ENCODE measurements at places on chromosomes 11 and 22.

GRCh38 chr11:94326947-94327346 is 22.6 kb downstream of the IZUMO1R start:
- no peak for DNase-seq

- DNase-seq, result no peak
Observed at GRCh38 chr11:120740380-120740779, 228.8 kb downstream of the GRIK4 start.

DNA sequence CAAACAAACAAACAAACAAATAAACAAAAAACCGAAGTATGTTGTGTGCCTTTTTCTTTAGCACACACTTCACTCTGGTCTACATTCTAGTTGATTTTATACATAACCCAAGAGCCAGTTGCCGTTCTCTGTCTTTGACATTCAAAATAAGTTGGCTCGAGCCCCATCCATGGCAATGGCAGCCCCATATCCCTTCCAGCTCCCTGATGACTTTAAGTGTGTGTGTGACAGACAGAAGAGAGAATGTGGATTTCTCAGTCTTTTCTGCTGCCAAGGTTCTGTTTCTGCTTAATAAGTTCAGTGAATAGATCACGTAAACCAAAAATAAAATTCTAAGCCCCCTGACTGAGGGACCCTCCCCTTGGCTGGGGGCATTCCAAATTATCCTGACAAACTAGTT is 100.6 kb upstream of the TENM4 start:
- DNase-seq, result no peak

GRCh38 chr11:27973851-27974536 is 134.0 kb downstream of the KIF18A start:
- no peak for DNase-seq

GRCh38 chr22:35039625-35040024 is 26.3 kb upstream of the ISX start:
- DNase-seq, result no peak

DNA sequence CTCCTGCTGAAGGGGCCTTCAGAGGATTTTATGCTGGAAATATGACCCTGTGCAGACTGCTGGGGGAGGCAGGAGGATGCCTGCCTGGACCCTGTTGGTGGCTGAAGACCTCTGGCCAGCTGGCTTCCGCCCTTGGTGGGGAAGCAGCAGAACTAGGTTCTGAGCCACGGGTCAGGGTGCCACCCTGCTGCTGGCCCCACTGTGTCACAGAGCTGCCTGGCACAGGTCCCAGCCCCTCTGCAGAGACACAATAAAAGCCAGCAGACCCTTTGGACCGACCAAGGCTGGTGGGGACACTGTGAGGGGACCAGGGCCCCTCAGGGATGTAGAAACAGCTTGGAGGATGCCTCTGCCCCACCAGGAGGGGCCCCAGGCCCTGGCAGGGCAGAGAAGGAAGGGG is 6.9 kb upstream of the SREBF2 start:
- DNase-seq, result no peak

- peak; percentile 76 for DNase-seq
Observed at GRCh38 chr11:59680287-59681154, 11.7 kb upstream of the PATL1 start.

DNA sequence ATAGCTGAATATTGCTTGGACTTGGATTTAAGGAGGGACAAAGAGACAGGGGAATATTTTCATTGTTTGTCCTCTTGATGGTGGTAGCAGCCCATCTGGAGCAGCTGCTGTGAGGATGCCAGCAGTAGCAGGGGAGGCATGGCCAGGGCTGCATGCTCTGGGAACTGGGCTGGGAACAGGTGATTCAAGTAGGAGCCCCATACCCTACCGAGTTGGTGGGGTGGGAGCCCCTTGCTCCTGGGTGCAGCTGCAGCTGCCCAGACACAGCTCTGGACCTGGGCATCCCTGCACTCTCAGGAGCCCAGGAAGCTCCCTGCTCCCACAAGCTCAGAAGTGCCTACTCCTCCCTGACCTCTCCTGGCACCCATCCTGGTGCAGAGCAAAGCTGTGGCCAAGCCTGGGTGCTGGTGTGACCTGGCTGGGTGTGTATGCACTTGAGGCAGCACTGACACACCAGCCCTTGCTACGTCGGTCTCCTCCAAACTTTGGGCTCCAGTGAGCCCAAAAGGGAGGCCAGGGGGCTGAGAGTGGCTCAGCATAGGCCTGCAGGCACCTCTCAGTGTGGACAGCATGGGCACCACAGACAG is 341.8 kb upstream of the CCDC179 start:
- DNase-seq, result no peak

DNA sequence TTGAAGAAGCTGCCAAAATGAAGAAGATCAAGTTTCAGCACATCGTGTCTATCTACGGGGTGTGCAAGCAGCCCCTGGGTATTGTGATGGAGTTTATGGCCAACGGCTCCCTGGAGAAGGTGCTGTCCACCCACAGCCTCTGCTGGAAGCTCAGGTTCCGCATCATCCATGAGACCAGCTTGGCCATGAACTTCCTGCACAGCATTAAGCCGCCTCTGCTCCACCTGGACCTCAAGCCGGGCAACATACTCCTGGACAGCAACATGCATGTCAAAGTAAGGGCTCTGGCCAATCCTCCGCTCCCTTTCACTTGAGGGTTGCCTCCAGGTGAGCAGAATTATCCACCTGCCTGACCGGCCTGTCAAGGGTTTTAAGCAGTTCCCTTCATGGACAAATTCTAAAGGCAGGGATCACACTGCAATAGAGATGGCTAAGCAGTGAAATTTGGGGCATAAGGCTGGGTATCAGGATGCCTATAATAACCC is 6.0 kb downstream of the ANKK1 start:
- no peak for DNase-seq

DNA sequence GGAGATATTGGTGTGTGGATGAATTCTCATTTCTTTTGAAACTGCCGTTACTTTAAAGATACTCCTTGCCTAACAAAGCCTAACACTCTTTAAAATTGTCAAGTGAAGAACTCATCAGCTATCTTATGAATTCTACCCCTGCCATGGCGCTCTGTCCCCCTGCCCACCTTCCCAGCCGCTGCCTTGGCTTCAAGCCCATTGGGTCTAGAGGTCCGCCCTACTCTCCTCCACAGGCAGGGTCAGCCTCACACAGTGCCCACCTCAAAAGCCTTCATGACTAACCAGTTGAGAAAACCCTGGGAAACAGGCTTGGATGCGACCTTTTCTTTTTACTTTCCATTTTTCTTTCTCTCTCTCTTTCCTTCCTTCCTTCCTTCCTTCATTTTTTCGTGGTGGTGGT is 128.6 kb downstream of the RRAS2 start:
- no peak for DNase-seq

GRCh38 chr11:117972629-117973502 is 13.3 kb upstream of the IL10RA start:
- DNase-seq, result no peak

GRCh38 chr11:117733316-117733715 is 63.7 kb downstream of the DSCAML1 start:
- DNase-seq, result no peak

DNA sequence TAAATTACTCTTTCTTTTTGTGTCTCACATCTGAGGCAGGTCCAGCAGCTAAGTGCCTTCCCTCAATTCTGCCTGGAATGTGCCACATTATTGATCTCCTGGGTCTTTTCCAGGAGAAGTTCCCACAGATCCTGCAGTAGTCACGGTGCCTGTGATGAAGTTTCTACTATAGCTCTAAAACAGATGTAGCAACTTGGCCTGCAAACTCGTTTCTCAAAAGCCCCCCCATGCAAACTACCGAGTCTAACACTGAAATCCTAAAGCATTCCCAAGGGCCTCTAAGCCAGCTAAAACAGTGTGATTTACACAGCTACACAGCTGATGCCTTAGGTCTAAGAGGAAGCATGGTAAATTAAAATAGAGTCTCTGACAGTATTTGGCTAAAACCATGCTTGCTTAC is 54.3 kb downstream of the DDI1 start:
- no peak for DNase-seq

DNA sequence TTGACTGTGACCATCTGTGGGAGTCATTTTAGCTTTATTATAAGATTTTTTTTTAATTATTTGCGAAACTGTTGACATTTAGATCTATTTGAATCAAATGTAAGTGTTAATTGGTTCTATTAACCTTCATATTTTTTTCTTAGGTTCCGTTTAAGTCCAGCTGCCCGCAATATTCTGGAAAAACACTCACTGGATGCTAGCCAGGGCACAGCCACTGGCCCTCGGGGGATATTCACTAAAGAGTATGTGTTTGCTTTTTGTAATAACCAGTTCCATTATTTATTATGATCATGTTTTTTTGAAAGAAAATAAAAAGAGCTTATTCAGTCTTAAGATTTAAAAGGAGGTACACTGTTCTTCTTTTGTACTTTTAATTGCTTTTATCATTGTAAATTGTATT is 43.9 kb downstream of the PDHX start:
- no peak for DNase-seq

- DNase-seq, result peak; percentile 70
Observed at GRCh38 chr22:28560046-28560742, 119.4 kb downstream of the TTC28 start.

DNA sequence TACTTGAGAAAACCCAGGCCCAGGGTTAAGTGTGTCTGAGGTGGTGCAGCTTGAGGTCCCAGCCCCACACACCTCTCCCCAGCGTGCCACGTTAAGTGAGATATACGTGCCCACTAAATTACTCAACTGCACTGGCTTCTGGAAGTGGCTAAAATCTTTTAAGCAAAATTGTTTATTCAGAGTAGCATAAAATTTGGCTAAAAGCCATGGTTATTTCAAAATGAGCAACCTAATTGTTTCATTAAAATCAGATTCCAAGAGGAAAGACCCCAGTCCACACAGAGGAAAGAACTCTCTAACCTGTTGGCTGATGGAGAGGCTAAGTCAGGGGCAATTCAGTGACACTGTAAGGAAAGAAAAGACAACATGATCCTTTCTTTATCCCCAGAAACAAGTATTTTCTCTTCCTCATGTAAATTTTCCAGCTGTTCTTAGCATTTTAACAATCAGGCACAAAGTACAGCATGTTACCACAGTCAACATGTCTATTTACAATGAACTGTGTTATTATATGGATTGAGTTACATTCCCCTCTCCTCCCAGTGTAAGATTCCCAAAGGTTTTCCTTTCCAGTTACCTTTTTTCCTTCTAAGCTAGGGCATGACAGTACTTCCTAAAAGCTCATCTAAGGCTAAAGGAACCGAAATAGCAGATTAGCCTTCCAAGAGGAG is 26.6 kb downstream of the NUP50 start:
- no peak for DNase-seq

DNA sequence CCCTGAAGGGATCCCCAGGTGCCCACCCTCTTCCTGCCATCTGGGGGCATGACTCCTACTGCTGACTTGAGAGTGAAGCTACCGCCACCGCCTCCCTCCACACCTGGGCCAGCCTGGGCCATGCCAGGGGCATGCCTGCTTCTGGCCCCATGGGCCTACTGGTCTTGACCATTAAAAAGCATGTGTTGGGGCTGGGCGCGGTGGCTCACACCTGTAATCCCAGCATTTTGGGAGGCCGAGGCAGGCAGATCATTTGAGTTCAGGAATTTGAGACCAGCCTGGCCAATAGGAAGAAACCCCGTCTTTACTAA is 37.7 kb upstream of the CCDC188 start:
- no peak for DNase-seq

DNA sequence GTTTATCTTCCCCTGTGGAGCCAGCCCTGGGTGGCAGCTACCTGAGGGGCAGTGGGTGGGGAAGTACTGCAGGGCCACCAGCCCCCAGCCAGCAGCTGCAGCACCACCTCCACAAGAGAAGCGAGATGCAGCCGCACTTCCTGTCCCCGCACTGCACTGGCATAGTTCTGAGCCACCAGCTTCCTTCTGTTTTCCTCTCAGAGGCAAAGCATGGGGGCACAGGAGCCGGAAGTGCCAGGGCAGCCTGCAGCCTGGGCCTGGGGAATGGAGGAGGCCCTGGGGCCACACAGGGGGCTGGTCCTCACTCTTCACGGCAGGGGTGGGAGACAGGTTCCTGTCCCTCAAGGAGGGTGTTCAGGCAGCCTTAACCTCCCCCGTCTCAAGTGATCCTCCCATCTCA is 11.9 kb upstream of the SH3BP1 start:
- DNase-seq, result no peak

DNA sequence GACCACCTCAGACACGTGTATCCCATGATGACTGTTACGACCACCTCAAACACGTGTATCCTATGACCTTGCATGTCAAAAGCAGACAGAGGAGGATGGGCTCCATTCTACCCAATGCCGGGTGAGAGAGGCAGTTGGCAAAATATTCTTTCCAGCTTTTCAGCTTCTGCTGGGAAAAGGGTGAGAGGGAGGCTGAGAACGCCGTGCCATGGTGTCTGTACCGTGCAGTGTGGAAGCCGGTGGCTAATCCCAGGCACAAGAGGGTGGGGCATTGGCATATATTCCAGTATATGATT is 1478.4 kb downstream of the TBC1D22A start:
- no peak for DNase-seq

GRCh38 chr11:134757633-134758032 is 345.6 kb upstream of the B3GAT1 start:
- no peak for DNase-seq

DNA sequence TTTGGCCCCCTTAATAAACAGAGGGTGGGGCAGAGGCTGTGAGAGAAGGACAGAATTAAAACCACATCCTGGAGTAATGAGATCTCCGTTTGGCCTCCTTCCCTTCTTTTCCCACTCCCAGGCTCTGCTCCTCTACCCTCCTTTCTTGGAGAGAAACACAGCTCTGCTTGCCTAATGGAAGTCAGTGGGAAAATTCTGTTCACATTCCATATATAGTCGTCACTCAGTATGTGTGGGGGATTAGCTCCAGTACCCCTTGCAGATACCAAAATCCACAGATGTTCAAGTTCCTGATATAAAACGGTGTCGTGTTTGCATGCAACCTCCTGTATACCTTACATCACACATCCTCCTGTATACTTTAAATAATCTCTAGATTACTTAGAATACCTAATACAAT is 37.6 kb upstream of the THY1 start:
- DNase-seq, result no peak

DNA sequence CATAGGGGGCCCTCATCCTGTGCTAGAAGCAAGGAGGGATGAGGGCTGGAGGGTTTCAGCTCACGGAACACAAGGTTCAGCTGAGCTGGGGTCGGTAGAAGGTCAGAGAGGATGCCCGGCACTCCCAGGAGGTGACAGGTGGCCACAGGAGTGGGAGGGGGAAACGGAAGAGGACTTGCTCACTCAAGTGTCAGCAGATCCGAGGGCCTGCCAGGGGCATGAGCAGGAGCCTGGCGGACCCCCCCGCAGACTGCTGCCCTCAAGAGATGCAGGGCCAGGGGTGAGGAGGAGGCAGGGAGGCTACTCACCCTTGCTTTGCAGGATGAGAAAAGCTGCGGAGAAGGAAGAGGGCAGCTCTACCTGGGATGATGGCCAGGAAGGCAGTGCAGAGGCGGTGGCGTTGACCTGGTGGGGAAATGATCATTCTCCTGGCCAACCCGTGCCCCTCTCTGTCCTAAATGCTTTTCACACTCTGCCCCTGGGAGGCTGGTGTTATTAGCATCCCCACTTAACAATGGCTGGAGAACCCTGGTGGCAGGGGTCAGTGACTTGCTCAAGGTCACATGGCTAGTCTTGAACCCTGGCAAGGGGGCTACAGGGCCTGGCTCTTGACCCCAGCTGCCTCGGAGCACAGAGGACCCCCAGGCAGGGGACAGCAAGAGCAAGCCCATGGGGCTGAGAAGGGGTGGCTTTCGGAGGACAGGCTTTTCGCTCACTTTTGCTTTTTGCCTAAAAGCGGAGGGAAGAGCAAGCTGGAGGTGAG is 30.1 kb upstream of the CSNK1E start:
- DNase-seq, result no peak

All from EL (cell line).